ENCODE measurements at places on chromosomes 4 and X.

GRCh38 chr4:144449611-144450010, 196.3 kb upstream of the HHIP start:
- no peak for DNase-seq

GRCh38 chr4:85475631-85476233, 782 bp downstream of the ARHGAP24 start:
- no peak for DNase-seq

DNA sequence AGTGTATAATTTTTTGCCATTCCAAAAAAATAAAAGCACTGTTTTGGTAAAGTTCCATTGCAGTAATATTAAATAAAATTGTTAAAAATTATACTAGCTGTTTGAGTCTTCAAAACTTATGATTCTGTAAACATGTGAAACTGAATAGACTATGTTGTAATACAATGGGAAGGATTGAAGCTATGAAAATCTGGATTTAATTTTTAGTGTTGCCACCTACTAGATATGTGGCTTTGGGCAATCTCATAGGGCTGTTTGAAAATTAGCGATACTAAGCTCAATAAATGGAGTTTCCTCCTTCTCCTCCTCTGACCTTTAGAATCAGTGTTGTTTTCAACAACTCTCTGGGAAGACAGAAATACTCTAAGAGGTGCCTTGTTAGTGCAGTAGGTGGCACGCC, 4.5 kb downstream of the PGRMC2 start:
- DNase-seq: no peak

GRCh38 chr4:90001023-90001422, 106.4 kb downstream of the MMRN1 start:
- no peak for DNase-seq

- no peak for DNase-seq
Observed at GRCh38 chr4:142347241-142347640, 498.9 kb downstream of the INPP4B start.

GRCh38 chrX:2692221-2693112, 1.4 kb downstream of the CD99 start:
- DNase-seq: no peak
